ENCODE measurements at places on chromosomes 13 and 19.

DNA sequence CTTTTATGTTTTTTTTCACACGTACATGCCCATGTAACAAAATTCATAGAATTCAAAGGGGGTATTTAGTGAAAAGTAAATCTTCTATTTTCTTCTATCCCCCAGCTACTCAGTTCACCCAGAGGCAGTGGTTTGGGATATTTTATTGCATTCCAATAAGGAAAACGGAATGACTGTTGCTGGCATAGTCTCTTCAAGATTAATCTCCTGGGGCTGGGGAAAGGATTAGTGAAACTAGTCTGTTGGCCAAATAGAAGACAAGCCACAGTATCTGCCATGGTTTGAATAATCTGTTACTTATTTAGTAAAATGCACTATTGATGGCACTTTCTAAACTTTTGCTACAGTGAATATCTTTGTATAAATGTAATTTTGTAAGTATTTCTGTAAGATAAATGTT lies 122.0 kb downstream of the NDFIP2 start:
- no peak for DNase-seq

DNA sequence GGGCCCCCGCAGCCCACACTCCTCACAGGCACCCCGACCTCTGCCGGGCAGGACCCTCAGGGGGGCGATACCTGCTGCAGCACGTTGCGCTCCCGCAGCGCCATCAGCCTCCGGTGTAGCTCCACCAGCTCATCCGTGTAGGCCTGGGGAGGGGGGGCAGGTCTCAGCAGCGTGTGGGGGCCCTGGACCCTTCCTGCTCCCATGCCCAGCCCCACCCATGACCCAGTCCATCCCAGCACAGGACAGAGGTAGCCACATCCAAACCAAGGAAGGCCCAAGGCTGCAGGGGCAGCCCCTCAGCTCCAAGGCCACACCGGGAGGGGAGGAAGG lies 66.5 kb downstream of the MLLT1 start:
- DNase-seq, result no peak

DNA sequence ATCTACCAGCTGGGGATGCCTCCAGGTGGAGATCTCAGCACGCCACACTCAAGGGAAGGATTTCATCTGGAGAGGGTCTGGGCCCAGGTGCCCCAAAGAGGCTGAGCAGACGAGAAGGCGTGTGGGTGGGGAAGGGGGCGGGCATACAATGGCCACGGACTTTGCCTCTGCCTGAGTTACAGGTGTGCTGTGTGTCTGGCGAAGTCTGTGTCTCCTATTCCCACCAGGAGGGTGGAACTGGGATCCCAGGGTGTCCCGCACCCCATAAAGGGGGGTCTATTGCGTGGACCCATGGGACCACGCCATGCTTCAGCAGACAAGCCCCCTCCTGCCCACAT lies 3.6 kb downstream of the TLE2 start:
- DNase-seq, result no peak

- no peak for DNase-seq
Measured at GRCh38 chr19:17950310-17951156, 16.4 kb upstream of the KCNN1 start.

DNA sequence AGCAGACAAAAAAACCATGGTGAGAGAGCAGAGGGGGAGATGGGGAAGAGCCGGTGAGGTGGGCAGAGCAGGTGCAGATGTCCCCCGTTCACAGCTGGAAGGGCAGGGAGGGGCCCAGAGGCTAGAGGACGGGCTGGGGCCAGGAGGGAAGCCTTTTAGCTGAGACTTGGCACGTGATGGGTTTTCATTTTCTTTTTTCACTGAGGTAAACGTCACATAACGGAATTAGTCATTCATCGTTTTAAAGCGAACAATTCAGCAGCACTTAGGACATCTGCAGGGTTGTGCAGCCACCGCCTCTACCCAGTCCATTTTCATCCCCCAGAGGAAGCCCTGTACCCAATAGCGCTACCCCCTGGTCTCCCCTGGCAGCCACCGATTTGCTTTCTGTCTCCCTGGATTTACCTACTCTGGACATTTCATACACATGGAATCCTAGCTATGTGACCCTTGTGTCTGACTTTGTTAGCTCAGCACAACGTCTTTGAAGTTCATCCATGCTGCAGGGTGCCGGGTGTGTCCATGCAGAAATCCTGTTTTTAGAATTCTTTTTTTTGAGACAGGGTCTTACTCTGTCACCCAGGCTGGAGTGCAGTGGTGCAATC lies 16.0 kb upstream of the EMC10 start:
- DNase-seq, result no peak

GRCh38 chr13:51644654-51645053 lies 60.4 kb downstream of the WDFY2 start:
- DNase-seq, result no peak

DNA sequence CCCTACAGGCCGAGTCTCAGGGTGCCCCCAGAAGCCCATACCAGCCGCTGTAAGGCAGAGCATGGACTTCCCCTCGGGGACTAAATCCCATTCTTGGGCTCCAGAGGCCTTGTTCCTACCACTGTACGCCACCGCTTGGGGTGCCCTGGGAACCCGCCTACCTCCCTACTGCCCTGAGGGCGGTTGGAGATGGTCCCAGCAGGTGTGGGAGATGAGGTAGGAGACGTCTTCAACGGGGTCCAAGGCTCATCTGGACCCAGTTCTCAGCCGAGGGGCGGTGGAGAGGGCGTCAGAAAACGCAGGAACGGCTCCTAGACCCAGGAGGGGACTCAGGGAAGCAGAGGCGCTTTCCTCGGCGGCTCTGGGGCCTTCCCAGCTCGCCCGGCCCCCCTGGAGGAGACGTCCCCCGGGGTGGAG lies 833 bp upstream of the ZIK1 start:
- no peak for DNase-seq

DNA sequence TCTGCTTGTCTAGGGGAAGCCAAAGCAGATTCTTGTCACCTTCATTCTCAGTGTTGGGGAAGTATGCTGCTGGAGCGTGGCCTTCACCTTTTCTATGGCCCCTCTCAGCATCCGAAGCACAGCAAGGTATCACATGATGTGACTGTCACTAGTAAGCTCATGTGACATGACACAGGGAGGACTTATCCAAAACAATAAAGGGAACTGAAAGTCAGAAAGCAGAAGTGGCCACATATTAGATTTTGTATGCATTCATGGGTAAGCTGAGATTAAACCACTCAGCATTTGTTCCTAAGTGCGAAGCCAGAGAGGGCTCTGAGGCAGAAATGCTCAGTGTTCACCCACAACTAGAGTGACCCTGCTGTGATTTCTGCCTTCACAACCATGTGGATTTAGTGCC lies 72.8 kb upstream of the PCDH8 start:
- no peak for DNase-seq

DNA sequence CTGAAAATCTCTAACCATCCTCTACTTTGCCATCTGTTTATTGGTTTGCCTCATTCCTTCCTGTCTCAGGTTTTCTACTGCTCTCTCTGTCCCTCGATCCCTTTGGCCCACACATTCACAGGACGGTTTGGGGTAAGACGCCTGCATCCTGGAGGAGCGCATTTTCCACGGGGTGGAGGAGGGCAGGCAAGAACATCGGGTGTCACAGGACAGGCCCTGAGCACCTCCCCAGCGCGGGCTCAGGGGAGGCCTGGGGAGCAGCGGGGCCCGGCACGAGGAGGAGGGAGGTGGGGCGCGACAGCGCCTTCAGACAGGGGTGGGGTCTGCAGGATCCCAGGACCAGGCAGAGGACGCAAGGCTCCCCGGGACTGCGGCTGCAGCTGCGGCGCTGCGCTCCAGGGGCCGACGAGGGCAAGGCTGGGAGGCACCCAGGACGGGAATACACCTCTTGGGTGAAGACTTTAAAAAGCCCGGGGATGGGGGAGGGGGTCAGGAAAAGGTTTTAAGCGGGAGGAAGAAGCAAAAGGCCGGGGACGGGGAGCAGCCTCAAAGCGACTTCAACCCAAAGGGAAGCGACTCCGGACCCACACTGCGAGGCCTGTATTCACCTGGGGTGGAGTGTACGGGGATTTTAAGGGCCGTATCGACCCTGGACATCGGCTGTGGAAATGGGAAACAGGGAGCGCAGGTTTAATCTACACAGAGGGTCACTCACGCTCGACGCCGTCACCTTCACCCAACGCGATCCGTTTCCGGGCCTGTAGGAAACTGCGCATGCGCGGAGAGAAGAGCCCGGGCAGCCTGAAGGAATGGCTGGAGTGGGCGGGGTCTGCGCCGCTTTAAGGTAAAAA lies at the start of gene ZNF415:
TSS of gene ZNF415 (minus strand) at position 770 of the 851 bp plus-strand sequence. CDS start 10,234 bp downstream, outside the sequence.
- DNase-seq, result peak; percentile 16

- DNase-seq, result no peak
Measured at GRCh38 chr13:32426191-32426989, 1.5 kb downstream of the N4BP2L1 start.

DNA sequence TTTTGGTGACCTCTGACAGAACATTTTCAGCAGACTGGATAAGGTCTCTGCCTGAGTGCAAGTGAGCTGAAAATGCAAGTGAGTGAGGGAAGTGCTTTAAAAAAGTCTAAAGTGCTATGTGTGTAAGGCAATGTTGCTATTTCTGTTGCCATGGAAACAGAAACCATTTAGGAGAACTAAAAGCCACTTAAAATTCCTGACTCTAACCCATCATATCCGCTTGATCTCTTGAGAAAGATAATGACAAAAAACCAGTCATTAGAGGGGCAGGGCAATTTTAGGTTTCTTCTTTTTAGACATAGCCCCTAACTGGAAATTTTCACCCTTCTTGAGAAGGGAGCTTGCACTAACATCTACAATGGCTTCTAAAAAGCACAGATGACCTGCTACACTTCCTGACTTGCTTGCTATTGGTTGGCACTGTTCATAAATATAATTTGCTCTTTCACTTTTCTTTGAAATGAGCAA lies at the start of gene CYSLTR2:
TSS of gene CYSLTR2 (plus strand) at position 458 of the 468 bp plus-strand sequence. CDS start 52,889 bp downstream, outside the sequence.
- no peak for DNase-seq

GRCh38 chr13:34346626-34347025 lies 528.7 kb downstream of the RFC3 start:
- DNase-seq, result no peak

DNA sequence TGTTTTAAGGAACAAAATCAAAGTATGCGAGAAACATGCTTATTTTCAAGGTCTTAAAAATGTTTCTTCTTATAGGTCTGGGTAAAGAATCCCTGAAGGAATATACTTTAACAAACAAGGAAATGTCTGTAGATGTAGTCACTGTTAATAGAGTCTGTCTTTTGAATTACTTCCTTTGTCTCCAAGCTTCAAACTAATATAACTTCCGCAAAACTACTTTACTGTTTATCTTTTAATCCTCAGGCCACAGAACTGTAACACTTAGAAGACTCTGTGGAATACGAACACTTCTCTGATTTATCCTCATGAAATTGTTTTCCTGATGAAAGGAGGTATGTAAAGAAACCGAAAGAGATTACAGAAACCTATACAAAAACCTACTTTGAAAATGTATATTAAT lies 316.0 kb downstream of the PCDH9 start:
- no peak for DNase-seq

GRCh38 chr13:34779171-34779570 lies 162.9 kb upstream of the NBEA start:
- DNase-seq, result no peak

DNA sequence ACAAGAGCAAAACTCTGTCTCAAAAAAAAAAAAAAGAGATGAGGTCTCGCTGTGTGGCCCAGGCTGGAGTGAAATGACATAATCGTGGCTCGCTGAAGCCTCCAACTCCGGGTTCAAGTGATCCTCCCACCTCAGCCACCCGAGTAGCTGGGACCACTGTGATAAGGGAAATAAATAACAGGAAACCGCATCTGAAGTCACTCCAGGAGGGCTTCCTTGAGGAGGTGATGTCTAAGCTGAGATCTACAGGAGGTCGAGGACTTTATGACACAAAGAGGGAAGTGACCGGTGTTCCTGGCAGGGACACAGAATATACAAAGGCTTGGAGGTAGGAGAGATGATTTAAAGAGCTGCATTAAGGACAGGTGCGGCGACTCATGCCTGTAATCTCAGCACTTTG lies 8.9 kb upstream of the NR2F6 start:
- no peak for DNase-seq

DNA sequence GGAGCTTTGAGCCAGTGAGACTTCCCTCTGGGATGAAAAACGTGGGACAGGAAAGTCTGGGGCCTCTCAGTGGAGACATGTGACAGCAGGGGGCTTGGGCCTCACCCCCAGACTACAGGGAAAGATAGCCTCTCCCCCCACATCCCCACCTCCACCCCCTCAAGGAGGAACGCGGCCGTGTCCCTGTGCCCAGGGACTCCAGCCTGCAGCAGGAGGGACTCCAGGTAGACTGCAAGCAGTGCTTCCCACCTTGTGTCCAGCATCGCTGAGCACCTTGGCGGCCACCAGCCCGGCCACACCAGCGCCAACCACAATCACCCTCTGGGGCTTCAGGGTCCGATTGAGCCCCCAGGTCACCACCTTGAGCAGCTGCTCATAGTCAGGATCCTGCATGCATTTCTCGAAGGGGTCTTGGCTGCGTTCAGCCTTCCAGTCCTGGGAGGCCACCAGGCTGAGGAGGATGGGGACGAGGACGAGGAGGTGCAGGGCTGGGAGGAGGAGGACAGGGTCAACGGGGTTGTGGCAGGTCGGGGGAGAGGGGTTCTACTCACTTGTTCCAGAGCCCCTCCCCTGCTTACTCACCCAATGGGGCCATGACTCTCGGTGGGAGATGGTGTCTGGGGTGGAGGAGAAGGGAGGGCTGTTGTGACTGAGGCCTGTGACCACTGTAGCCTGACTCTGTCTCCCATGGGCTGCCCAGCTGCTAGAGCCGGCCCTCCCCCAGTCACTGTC lies 955 bp downstream of the IL4I1 start:
- DNase-seq, result no peak

- no peak for DNase-seq
Measured at GRCh38 chr13:33112766-33113165, 96.5 kb downstream of the KL start.

Measured in activated CD4-positive, alpha-beta T cell treated with anti-CD3 and anti-CD28 coated beads for 1 hour (primary cell).